ENCODE measurements at places on chromosomes 2 and 18.

- DNase-seq = peak; percentile 43
Measured at GRCh38 chr2:54657664-54658083, 65.8 kb upstream of the EML6 start.

- peak; percentile 65 for DNase-seq
Measured at GRCh38 chr2:72745679-72746368, 80.0 kb downstream of the EXOC6B start.

DNA sequence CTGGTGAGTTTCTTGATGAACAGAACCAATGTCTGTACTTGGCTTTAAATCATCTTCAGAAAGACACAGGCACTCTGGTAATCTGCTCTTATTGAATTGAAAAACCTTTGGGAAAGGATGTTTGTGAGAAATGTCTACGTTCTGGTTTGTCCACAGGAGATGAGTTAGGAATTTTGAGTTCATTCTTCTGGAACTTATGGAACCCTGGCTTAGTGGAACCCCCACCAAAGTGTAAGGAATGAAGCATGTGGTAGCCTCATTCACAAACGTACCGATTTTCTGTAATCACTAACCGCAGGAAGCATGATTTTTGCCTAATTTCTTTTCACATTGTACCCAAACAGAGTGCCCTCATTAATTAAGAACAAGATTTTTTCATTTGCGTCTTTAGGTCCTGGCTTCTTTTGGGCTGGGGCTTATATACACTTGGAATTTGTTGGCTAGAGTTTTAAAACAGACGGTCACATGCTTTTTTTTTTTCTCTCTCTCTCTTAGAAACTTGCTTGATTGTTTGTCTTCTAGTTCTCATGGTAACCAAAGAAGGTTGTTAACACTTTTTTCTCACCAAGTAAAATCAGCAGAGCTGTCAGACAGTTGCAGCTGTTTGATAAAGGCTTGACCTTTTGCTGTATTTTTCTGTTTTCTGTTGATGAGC is 314.1 kb upstream of the THUMPD2 start:
- DNase-seq = peak; percentile 63

DNA sequence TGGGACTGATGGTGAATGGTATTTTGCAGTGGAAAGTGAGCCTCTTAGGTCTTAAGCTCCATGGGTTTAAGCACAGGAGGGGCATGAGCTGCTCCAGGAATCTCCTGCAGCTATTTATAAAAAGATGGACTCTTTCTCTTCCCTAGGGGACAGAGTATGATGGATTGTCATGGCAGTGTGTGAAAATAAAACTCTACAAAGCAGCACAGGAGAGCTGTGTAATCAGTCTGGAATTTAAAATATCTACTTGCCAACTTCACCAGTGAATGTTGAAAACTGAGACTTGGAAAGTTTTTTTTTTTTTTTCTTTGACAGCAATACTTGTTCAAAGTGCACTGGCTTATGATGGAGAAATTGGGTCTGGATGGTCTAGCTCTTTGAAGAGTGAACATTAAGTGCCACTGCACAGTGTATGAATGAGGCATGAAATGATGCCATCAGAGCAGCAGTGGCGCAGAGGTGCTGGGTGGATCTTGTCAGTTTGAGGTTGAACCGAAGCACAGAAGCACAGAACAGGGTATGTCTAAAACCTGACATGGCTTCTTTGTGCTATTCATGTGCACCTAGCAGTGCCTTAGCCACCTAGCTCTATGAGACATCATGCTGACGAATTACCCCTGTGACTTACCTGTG is 245.4 kb downstream of the PTPRM start:
- peak; percentile 90 for DNase-seq

DNA sequence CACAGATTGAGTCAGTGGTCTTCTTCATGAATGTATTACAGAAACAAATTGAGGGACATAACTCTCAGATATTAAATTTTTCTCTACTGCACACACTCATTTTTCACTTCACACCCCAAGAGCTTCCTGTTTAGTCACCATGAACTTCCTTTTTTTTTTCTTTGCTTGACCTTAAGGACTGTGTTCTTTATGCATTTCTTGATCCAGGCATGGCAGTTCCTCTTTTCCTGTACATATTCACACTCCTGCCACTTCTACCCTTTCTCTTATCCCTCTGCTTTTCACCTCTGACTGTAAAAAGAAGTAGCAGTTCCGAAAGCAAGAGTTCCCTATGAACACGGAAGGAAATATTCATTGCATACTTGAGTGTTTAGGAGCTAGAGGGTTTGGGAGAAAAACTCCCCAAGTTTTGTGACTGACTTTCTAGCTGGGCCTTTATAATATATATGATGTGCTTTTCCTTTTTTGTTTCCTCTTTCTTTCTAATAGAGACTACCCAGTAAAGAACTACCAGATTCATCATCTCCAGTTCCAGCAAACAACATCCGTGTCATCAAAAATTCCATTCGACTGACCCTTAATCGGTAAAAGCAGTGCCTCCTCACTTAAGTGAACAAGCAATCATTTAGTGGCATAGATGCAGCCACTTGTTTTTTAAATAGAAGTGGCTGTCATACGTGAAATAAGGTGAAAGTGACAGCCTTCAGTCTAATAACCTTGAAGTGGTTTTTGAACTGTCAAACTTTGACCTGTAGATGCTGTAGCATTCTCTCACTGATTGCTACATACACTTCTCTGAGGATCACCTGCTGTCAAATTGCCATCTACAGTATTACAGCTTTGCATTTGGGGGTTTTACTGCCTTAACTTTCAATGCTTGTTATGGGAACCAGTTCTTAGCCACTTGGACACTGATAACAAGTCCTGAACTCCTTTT is 40.8 kb downstream of the PAPOLG start:
- DNase-seq = peak; percentile 20

- DNase-seq = peak; percentile 84
Measured at GRCh38 chr2:10057231-10058107, 14.1 kb downstream of the KLF11 start.

GRCh38 chr2:217774232-217774631 is 228.6 kb downstream of the TNS1 start:
- no peak for DNase-seq

DNA sequence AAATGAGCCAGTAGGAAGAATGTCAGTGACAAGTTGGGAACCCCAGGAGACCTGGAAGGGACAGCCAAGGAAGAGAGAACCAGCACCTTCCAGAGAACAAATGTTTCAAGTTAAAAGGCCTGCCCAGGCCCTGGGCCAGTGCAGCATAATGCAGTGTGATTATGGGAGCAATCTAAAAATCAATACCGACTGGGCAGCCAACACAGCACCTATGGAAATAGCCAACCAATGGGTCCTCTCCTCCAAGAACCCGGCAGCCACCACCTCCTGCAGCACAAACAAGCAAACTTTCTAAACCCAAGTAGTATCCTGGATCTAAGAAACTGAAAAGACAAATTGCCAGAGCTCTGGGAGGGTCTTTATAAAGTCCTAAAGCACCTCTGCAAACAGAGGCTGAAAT is 71.7 kb downstream of the CLHC1 start:
- DNase-seq = no peak

- DNase-seq = no peak
Measured at GRCh38 chr2:218631837-218632236, 24.1 kb downstream of the PLCD4 start.

- DNase-seq = no peak
Measured at GRCh38 chr2:20241973-20242726, 17.2 kb upstream of the SDC1 start.

DNA sequence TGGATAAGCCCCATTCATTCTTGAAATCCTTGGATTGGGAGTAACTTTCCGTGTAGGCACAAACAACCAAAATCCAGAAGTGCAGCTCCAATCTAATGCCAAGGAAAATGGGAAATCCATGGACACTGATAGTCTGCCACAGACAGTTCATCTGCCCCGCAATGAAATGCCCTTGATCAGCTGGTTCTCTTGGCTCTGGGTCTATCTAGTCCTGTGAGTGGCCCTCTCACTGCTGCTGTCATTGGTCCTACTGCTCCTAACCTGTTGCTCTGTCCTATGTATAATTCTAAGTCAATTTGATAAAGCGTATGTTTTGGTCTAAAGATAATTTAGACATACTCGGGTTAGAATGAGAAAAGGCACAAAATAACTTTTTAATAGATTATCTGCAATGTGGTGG is 13.7 kb upstream of the TMEM182 start:
- no peak for DNase-seq

- DNase-seq = no peak
Measured at GRCh38 chr2:163863073-163863472, 127.3 kb upstream of the FIGN start.

GRCh38 chr2:179106676-179107428 is 56.9 kb upstream of the CCDC141 start:
- peak; percentile 94 for DNase-seq

Data from EH (cell line).